ENCODE measurements at places on chromosomes 5 and 9. TPM values are rescaled to one million over a fixed set of nuclear protein-coding genes. Genes with fewer than 3 reads are reported as not detected.

SRD5A1 gene
- 21.4 TPM for total RNA-seq

QRFP gene
- total RNA-seq, result not detected

FYB1 gene
- total RNA-seq, result not detected

GCNT1 gene
- 9.9 TPM for total RNA-seq

PIP5KL1 gene
- 0.87 TPM for total RNA-seq

ZER1 gene
- 15.3 TPM for total RNA-seq

CFAP77 gene
- not detected for total RNA-seq

HRCT1 gene
- not detected for total RNA-seq

LOX gene
- total RNA-seq, result 14.9 TPM

PHF24 gene
- 0.12 TPM for total RNA-seq

FAM78A gene
- total RNA-seq, result 0.29 TPM

KCNIP1 gene
- total RNA-seq, result 2.0 TPM

MOB3B gene
- total RNA-seq, result 2.3 TPM

GDNF gene
- total RNA-seq, result 0.23 TPM

DNA sequence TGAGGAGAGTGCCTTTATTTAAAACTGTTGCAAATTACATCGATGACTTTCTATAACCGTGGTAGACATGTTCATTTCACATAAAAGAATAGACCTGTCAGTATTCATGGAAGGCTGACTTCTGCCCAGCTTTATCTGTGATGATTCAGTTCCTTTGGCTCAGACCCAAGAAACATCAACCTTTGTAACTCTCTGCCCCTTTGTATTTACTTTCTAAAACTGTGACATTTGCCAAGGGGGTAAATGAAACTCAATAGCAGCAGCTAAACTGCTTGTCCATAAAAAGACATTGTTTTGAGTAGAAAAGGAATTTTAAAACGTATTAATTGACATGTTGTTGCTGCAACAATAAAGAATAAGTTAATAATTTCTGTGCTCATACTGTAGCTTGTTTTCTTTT, 137.8 kb upstream of the ANKH start:
- peak; percentile 70 for DNase-seq

DNA sequence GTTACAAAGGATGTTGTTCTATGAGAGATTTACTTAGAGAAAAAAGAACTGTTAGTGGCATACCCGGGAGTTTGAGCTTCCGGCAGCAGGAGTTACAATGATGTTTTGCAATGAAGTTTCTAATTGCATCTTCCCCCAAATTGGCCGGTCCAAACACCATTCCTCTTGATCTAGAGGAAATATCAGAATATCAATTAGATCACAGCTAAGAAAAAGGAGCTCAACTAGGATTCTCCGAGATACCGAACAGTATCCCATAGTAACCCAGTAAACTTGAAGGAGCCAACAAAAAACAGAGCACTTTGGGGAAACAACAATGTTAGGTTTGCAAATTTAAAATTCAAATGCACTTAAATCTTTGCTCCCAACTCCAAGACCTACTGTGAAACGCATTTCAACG, 159.5 kb downstream of the TRPM6 start:
- no peak for DNase-seq

DNA sequence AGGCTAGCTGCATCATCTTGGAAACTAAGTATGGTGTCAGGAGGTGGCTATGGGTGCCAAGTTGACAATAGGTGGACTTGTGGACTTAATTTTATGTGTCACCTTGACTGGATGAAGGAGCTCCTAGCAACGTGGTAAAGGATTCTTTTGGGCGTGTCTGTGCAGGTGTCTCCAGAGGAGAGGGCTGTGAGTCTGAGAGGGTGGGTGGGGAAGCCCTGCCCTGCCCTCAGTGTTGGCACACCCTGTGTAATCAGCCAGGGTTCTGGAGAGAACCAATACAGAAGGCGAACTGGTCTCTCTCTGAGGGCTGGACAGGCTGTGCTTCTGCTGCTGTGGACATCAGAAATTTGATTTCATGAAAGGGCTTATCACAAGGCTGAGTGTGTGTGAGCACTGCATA, 61.0 kb downstream of the GTF3C4 start:
- no peak for DNase-seq

GRCh38 chr9:86741311-86742208, 205.7 kb downstream of the GAS1 start:
- peak; percentile 78 for DNase-seq

DNA sequence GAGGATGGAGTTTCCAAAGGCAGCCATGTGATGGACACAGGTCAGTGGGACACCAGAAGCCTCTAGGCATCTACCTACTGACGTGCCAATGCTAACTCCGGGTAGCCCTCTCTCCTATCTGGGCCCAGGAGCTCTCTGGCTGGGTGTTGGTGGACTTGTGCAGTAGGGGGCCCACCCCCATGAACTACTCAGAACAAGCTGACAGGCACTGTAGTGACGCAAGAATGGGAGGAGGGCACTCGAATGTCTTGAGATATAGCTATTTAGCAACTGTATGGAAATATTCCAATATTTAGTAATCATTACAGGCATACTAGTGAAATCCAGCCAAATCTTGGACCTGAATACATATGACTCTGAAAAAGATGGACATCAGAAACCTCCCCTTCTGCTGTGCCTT, 5.7 kb upstream of the DOCK2 start:
- DNase-seq, result no peak

DNA sequence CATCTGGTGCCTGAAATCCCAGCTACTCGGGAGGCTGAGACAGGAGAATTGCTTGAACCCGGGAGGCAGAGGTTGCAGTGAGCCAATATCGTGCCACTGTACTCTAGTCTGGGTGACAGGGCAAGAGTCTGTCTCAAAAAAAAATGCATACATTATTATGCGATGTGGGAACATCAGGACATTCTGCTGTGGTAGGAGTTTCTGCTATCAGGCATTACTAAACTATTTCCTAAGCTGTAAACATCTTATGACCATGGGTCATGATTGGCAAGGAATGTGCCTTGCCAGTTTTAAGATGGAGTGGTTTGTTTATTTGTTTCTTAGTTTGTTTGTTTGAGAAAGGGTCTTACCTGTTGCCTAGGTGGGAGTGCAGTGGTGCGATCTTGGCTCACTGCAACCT, 45.1 kb upstream of the FAM120A start:
- DNase-seq, result no peak

DNA sequence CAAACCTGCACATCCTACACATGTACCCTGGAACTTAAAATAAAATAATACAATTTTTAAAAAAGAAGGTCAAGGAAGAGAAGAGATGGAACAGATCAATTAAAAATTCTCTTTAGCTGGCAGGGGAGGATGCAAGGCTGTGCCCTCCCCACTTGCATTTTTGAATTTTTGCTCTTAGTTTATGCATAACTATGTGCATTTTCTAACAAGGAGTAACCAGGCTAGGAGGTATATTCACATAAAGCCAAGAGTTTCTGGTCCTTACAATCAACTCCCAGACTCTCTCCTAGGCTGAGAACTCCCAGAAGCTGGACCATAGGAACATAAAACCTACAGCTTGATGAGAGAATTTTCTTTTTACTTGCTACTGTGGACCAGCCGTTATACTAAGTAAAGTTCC, 29.8 kb downstream of the CCDC192 start:
- no peak for DNase-seq

- no peak for DNase-seq
Observed at GRCh38 chr5:139276426-139276825, 17.1 kb upstream of the MATR3 start.

- no peak for DNase-seq
Observed at GRCh38 chr9:24051587-24051986, 225.5 kb upstream of the ELAVL2 start.

DNA sequence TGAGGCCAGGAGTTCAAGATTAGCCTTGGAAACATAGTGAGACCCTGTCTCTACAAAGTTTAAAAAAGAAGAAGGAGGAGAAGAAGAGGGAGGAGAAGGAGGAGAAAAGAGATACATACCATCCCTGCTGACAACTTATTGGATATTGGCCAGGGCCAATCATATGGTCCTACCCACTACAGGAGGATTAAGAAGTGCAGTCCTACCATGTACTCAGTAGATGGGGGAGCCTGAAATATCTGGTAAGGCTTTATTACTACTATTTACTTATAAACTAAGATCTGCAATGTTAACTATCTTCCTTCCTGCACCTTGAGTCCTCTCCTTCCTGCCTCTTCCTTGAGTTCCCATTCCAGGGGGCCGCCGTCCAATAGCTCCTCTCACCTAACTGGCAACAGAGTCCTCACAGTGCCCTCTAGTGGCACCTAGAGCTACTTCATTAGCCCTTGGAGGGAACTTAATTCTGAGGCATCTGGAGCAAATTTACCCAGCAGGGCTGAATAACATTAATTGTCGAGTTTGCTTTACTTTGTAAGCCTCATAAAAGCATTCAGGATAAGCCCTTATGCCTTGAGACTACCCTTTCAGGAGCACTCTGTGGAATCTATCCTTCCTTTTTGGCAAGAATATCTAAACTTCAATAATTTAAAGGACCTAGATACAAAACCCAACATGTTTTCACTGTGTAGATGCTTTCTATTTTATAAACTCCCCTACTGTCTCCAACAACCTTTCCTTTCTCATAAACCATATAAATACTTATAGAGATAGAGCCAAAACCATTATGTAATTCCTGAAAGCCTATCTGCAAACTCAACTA, 39.1 kb upstream of the RANBP6 start:
- peak; percentile 30 for DNase-seq

- DNase-seq, result no peak
Observed at GRCh38 chr9:36881743-36882441, 152.2 kb downstream of the PAX5 start.

DNA sequence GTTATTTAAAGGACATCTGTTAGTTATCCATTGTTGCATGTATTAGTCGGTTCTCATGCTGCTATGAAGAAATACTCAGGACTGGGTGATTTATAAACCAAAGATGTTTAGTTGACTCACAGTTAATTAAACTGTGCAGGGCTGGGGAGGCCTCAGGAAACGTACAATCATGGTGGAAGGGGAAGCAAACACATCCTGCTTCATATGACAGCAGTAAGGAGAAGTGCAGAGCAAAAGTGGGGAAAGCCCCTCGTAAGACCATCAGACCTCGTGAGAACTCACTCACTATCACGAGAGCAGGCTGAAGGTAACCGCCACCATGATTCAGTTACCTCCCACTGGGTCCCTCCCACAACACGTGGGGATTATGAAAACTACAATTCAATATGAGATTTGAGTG, 2064.1 kb downstream of the MAT2B start:
- DNase-seq, result no peak

DNA sequence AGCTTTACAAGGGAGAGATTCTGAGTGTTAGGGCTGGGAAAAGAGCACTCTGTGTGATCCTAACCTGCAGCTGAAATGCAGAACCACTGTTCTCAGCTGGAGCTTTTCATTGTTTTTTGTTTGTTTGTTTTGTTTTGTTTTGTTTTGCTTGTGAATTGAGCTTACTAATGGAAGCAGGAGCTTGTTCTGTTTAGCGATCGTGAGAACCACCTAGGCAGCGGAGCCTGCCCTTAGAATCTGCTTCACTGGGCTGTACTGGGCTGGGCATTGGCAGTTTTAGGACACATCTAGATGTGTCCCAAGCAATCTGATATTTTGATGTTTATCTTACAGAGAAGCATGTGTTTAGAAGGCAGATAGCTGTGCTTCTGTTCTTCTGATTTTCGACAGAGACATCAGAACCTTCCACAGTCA, 14.3 kb downstream of the SYK start:
- no peak for DNase-seq

GRCh38 chr5:114297915-114298314, 64.0 kb upstream of the KCNN2 start:
- DNase-seq, result no peak

- DNase-seq, result no peak
Observed at GRCh38 chr9:134032456-134033222, 7.4 kb downstream of the BRD3OS start.

DNA sequence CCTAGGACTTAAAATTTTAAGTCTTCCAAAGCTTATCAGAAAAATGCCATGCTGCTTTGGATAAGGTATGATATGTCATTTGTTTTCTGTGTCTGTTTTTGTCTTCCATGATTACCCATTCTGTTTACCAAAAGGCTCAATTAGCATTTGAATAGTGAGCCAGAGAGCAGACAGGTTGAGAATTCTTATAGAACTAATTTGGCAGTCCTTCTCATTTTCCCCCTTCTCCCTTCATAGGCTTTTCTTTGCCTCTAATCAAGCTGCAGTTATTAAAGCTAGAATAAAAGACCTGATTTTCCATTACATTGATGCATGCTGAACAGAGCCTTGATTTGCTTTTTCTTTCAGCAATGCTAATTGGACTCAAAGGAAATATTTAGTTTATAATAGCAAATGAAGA, 993.0 kb downstream of the MAT2B start:
- DNase-seq, result no peak

- peak; percentile 95 for DNase-seq
Observed at GRCh38 chr5:14156650-14157492, 13.7 kb downstream of the TRIO start.

DNA sequence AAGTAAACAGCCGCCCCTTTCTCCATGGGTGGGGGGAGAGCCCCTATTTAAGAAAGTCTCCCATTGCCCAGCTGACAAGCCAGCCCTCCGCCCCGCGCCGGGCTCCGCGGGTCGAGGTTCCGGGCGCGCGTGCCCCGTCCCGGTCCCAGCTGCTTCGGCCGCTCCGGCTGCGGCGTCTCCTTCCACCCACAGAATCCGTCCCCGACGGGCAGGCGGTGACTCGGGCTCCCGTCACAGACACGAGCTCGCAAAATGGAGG, 223 bp downstream of the NR3C1 start:
- no peak for DNase-seq

DNA sequence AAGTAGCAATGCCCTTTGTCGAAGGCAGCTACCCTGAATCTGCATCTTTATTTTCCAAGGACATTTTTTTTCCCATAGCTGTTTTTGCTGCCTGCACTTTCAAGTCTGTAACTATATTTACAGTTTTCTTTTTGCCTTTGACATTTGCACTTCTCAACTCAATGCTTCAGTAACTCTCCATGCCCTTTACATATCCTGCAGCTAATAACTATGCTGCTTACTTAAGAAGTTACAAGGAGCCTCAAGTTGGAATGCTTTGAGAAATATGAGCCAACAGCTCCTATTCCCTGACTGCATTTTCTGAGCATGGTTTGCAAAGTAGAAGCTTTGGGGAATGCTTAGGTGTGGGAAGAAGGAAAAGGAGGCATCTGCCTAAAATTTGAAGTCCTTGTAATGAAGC, 194.8 kb upstream of the TRPC7 start:
- no peak for DNase-seq

GRCh38 chr5:125660231-125660895, 762.8 kb upstream of the GRAMD2B start:
- no peak for DNase-seq

GRCh38 chr5:179504191-179504590, 46.2 kb upstream of the RUFY1 start:
- DNase-seq, result no peak

DNA sequence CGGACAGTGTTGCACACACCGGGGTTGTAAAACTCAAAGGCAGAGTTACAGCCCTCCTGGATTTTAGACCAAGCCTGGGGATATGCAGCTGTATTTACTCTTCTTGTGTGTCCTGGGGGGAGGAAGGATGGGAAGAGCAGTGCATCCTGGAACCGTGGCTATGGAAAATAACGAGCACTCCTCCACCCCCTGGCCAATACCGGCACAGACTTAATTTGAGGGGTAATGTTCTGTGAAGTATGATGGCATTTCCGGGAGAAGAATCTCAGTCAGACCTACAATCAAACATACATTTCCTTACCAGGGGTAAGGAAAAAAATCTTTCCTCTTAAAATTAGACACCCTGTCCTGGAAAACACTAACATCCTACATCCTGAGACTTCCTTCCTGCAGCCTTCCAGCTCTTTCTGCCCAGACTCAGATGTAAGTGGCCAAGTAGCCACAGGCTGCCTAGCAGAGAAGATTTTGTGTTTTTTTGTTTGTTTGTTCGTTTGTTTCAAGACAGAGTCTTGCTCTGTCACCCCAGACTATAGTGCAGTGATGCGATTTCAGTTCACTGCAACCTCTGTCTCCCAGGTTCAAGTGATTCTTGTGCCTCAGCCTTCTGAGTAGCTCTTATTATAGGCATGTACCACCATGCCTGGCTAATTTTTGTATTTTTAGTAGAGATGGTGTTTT, 11.0 kb upstream of the ERMP1 start:
- no peak for DNase-seq

Data from epithelial cell of proximal tubule (primary cell).